ENCODE measurements at places on chromosomes 16 and 17.
A peak's percentile ranks its signal among the peaks of the same experiment; 100 is the strongest.

GRCh38 chr17:50601823-50602375 is 32.8 kb upstream of the ABCC3 start:
- no peak for DNase-seq

DNA sequence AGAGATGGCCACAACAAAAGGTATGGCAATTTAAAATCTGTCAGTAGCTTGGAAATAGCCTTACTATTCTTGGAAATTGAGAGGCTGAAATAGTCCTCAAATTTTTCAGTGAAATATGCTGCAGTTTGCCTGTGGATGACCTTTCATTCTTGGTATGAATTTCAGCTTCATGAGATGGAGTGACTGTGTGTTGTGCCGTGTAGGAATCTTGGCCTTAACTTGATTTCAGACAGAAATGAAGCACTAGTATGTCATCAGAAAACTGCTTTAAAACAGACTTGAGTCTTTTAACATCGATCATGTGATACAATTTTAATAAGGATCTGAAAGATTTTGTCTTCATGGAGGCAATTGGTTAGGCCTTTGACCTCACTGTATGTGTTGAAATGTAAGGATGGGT is 247.2 kb downstream of the CNTNAP4 start:
- no peak for DNase-seq

- DNase-seq: no peak
These were observed 6.3 kb downstream of the SLC25A39 start for GRCh38 chr17:44318077-44318892.

- no peak for DNase-seq
These were observed 292.2 kb downstream of the TOX3 start for GRCh38 chr16:52254746-52255145.

- no peak for DNase-seq
These were observed 13.3 kb upstream of the MYH8 start for GRCh38 chr17:10435096-10435495.

DNA sequence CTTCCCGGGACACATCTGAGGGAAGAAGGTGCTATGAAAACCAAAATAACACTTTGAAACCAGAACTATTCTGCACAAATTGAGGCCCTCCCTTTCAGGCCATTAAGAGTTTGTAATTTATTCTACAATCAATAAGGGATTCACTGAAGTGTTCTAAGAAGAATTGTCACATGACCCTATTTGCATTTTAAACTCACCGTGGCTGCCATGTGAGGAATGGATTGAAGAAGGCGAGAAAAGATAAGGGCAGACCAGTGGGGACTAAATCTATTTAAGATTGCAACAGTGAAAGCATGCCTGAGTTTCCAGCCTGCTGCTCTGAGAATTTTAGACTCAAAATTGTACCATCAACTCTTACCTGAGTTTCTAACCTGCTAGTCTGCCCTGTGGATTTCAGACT is 408.8 kb upstream of the SALL1 start:
- no peak for DNase-seq

DNA sequence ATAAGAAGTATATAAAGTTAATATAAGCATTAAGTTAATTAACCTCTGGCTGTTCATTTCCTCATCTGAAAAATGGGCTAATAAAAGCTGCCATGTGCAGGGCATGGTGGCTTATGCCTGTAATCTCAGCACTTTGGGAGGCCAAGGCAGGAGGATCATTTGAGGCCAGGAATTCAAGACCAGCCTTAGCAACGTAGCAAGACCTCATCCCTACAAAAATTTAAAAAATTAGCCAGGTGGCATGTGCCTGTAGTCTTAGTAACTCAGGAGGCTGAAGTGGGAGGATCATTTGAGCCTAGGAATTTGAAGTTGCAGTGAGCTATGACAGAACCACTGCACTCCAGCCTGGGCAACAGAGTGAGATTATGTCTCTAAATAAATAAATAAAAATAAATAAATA is 40.6 kb upstream of the MMD start:
- DNase-seq: no peak

GRCh38 chr17:78411241-78411857 is 32.9 kb downstream of the PGS1 start:
- no peak for DNase-seq

DNA sequence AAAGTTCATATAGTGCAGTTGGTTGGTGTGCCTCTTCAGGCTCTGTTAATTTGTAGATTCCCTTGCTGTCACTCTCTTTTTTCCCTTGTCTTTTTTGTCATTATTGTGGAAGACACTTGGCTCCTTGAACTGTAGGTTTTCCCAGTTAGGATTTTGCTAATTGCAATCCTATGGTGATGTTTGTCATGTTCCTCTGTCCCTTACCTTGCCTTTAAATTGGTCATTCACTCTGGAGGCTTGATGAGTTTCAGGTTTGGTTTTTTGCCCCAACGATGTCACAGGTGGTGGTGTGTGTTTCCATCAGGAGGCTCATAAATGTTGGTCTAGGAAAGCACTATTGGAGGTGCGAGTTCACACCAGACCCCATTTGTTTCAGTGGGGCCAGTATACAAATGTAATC is 383.7 kb downstream of the SNX29 start:
- no peak for DNase-seq

DNA sequence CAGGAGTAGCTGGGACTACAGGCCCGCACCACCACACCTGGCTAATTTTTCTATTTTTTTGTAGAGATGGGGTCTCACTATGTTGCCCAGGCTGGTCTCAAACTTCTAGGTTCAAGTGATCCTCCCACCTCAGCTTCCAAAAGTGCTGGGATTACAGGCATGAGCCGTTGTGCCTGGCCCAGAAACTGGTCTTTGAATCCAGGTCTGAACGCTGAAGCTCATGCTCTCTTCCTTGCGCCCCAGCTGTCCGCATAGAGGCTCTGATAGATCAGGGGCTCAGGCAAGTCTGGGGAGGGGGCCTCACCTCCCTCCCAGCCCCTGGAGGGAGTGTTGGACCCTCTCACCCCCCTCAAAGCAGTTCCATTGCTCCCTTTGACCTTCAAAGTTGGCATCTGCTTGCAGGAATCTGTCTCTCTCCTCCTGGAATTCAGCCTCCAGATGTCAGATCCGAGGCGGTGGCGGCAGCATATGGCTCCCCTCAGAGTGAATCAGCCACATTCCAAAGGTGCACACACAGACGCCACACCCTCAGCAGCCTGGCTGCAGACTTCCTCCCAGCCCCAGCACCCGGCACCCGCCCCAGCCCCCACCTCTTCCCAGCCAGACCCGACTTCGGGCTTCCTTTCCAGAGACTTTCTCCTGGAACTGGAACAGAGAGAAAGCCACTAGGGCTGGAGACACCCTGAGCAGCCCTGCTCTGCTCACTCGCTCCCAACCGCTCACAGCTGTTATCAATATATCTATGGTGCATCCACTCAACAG is 16.9 kb upstream of the GLIS2 start:
- no peak for DNase-seq

DNA sequence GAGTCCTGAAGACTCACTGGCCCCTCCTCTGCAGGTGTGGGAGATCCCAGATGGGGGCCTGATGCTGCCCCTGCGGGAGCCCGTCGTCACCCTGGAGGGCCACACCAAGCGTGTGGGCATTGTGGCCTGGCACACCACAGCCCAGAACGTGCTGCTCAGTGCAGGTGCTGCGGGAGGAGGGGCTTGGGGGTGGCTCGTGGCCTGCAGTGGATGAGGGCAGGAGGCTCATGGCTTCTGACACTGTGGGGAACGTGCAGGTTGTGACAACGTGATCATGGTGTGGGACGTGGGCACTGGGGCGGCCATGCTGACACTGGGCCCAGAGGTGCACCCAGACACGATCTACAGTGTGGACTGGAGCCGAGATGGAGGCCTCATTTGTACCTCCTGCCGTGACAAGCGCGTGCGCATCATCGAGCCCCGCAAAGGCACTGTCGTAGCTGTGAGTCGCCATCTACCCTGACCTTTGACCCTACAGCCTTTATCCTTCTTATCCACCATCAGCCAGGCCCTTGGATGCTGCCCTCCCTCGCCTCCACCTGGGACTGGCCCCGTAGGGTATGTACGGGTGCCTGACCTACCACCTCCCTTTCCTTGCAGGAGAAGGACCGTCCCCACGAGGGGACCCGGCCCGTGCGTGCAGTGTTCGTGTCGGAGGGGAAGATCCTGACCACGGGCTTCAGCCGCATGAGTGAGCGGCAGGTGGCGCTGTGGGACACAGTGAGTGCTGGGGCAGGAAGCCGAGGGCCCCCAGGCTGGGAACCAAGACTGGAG is 3.6 kb downstream of the CORO1A start:
- DNase-seq: peak; percentile 86

- DNase-seq: no peak
These were observed 9.7 kb downstream of the NMT1 start for GRCh38 chr17:45070809-45071208.

GRCh38 chr16:85550953-85551924 is 61.9 kb upstream of the GSE1 start:
- no peak for DNase-seq

- no peak for DNase-seq
These were observed 28.5 kb upstream of the CCDC182 start for GRCh38 chr17:57773557-57773956.

- no peak for DNase-seq
These were observed 70.4 kb upstream of the CLEC18A start for GRCh38 chr16:69880640-69881133.

DNA sequence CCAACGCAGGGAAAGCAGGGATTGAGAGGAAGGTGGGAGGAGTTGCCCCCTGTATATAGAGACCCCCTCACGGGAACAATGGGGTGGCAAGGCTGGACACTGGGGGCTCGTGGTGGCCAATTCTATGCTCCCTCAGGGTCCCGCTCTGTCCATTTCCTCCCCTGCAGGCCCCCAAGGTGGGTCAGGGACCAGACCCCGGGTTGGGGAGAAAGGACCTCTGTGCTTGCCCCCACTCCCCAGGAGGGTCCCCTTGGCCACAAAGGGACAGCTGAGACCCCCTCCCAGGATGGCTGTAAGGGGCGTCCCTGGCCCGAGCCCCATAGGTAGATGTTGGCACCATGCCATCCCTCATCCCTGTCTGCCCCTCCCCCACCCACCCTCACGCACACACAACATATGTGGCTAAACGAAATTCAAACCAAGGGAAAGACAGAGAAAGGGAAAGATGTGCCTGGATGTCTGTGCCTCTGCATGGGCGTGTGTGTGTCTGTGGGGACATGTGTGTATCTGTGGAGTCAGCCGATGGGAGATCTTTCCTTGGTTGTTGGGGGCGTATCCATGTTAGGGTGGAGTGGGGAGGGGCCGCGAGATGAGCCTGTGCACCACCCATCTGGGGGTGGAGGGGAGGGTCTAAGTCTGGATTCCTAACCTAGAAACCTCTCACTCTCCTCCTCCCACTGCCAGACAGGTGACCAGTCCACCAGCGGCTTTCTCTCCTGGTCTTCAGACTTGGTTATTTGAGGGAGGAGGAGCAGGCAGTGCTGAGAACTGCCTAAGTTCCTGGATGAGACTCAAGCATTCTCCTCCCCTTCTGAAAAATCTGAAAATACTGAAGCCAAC is 642 bp upstream of the NEUROD2 start:
- DNase-seq: no peak

GRCh38 chr16:72978212-72978611 is 69.7 kb downstream of the ZFHX3 start:
- DNase-seq: no peak

- no peak for DNase-seq
These were observed 635 bp downstream of the SCPEP1 start for GRCh38 chr17:56978441-56979090.

DNA sequence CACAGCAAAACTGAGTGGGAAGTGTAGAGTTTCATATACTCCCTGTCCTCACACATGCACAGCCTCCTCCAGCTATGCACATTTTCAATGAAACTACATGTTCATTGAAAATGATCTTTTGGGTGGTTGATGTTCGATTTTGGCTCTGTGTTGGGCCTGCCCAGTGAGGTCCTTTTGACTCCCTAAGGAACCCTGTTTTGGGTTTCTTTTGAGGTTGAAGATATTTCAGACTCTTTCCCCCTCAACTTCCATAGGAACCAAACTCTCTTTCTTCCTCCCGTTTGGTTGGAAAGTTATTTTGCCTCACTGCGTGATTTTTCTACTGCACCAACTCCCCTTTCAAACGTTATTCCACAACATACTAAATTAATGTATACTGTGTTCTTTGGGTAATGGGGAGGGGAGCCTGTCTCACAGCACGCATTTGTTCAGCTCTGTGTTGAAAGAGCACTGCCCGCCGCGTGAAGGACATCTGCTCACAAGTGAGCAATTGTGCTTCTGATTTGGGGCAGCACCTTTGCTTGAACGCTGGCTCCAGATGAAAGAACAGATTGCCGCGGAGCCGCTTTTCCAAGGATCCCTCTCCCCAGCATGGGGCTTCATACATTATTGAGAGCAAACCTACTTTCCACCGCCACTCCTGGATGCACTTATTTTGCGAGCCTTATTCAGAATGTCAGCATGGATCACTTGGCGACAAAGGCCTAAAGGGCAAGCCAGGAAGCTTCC is 385.9 kb downstream of the WWOX start:
- DNase-seq: no peak

DNA sequence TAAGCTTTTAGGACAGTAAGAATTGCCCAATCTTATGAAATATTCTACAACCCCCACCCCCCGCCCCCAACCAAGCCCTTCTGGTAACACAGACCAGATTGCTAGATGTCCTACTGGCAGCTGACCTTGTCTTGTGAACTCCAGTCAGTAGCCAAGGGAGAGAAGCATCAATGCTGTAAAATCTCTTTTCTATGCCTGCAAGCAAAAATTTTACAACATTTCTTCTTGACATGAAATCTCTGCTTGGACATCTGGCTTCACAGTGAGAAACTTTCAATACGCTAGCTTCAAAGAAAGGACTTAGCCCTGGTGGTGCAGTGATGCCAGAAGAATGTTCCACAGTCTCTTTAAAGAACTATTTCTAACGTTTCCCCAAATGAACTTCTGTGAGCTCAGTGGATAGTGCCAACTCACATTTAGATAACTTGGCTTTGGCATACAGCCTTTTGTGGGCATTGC is 169.3 kb upstream of the AXIN2 start:
- no peak for DNase-seq

DNA sequence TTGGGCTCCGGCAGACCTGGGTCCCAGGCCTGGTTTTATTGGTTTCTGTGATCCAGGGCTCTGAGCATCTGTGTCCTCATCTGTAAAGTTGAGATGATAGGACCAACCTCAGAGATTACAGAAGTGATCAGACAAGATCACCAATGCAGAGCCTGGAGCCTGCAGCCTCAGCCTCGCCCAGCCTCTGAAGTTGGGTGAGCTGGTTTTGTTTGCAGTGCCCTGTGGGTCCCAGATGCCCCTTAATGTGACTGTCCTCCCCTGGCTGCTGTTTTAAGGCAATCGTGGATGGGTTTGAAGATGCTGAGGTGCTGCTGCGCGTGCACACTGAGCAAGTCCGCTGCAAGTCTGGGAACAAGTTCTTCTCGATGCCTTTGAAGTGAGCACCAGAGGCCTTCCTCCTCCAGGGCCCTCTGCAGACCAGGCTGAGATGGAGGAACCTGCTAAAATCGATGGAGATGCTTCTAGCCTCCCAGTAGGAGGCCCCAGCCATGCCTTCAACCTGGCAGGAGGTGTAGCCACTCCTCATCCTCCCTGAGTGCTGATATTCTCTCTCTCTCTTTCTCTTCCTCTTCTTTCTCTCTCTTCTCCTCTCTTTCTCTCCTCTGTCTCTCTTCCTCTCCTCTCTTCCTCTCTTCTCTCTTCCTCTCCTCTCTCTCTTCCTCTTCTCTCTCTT is 5.6 kb upstream of the MMP15 start:
- no peak for DNase-seq
